ENCODE measurements at places on chromosomes 13 and 19.

DNA sequence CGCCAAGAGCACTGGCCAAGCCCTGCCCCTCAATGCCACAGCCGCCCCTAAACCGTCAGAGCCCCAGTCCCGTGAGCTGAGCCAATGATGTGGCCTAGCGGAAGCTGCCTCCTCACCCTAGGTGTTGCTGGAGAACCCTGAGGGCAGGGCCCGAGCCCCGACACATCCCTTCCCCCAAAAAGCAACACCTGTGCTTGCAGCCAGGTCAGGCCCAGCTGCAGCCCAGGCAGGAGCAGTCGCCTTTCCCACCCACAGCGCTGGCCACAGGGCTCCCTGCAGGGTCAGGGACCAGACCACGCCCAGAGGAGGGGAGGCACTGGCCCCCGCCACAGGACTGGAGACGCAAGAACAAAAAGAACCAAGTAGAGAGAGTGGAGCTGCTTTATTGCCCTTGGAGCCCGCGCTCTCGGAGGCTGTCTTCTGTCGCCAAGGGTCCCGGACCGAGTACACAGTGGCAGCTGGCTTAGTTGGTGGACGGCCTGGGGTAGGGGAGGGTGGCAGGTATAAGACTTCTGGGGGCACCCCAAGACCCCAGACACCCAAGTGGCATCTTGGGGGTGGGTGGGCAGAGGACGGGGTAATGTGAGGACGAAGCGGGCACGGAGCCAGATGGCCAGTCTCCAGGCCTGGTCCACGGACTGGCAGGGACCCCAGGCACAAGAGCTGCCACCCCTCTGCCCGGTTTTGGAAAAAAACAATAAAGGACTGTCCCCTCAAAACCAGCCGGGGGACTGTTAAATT is 3.3 kb downstream of the P2RY11 start:
- no peak for DNase-seq

DNA sequence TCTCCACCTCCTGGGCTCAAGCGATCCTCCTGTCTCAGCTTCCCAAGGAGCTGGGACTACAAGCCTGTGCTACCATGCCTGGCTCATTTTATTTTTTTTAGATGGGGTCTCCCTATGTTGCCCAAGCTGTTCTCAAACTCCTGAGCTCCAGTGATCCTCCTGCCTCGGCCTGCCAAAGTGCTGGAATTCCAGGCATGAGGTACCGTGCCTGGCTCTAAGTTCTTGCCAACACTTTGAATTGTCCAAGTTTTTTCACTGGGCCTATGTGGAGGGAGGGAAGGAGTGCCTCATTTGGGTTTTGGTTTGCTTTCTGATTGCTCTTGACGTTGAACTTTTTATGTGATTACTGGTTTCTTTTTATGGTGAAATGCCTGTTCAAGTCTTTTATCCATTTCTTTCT is 4.4 kb upstream of the UNC13A start:
- DNase-seq, result no peak

- peak; percentile 45 for DNase-seq
These were observed 50.2 kb downstream of the FLT3 start for GRCh38 chr13:28049880-28050875.

DNA sequence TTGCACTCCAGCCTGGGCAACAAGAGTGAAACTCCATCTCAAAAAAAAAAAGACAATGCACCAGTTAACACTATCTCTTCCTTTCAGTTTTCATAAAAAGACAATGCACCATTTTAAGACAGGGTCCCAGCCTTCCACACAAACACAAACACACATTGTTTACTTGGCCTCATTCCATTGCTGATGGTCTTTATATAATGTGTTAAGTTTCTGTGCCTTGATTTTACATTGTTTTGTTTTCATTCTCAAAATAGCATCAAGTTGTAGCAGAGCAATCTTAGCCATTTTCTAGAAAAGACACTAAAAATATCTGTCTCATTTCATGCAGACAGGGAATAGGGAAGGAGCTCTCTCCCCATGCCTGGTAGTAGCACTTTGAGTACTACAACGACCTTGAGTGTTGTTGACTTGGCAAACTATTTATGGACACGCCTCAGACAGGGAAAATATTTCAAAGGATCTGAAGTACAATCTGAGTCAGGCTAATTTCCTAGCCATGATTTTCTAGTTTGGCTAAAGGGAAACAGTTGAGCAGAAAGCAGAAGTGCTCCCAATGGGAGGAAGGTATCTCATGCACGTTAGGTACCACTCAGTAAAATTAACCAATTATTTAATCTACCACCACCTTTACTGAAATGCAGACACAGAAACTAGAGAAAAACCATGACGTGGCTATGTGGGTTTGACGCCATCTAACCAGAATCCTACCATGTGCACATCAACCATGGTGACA is 120.6 kb downstream of the ABCC4 start:
- no peak for DNase-seq

- DNase-seq, result no peak
These were observed 638 bp downstream of the ANKRD27 start for GRCh38 chr19:32674153-32674930.

DNA sequence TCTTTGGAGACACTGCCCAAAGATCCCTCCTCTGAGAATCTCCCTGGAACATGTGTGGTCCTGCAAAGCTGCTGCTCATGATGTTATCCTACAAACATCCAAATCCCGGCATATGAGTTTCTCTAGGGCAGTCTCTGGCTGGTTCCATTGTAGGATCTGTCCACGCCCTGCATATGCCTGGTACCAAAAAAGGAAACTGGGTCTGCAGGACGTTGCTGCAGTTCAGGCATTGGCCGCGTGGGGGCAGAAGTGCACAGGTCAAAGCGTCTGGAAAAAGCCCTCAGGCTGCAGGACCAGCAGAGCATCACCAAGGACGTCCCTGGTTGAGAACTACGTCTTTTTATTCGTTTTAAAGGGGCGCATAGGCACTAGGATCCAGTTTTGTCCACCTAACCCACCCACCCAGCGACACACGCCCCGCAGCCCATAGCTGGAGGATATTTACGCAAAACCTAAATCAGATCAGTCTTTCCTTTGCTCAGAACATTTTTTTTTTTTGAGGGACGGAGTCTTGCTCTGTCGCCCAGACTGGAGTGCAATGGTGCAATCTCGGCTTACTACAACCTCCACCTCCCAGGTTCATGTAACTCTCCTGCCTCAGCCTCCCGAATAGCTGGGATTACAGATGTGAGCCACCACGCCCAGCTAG is 12.9 kb upstream of the ZNF564 start:
- peak; percentile 93 for DNase-seq

GRCh38 chr13:40966298-40966697 is 52.8 kb downstream of the ELF1 start:
- no peak for DNase-seq

GRCh38 chr13:98721825-98722510 is 30.5 kb downstream of the SLC15A1 start:
- no peak for DNase-seq

- DNase-seq, result no peak
These were observed 121.0 kb downstream of the PCDH20 start for GRCh38 chr13:61294467-61295191.

DNA sequence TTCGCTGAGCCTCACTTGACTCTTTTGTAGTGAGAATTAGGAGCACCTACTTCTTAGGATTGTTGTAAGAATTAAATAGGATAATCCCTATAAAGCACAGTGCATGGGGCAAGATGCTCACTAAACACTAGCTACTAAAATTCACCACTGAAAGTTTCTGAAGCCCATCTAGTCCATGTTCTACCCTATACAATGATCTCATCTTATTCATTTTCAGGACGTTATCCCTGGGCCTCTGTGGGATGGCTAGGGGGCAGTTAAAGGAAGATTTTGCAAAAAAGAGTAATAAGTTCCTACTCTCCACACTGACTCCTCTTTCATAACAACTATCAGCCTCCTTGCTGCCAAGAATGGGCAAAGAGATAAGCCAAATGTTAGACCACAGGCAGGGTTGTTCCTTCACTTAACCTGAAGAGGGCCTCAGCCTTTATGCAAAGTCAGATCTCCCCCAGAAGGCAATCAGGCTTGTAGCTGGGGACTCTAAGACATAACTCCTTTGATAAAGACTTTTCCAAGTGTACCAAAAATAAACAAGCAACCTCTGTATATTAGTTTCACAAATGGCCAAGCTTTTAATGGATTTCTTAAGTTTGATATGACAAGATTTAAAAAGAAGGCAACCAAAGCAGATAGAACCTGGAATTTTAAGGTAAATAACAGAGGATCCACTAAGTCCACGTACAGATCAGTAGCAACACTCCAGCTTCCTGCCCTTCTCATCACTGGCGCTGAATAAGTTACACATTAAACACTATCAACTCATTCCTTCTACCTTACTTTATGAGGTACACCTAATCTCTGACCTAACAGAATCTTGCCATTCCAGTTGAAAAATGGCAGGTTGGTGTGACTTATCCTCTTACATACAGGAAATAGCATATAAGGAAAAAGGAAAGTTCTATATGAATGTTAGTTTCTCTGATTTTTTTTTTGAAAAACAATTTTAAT is 44.4 kb downstream of the ELF1 start:
- peak; percentile 43 for DNase-seq

GRCh38 chr13:35475212-35475959 is 1.1 kb downstream of the MAB21L1 start:
- peak; percentile 63 for DNase-seq

GRCh38 chr13:111854403-111854802 is 212.5 kb upstream of the SOX1 start:
- DNase-seq, result no peak

DNA sequence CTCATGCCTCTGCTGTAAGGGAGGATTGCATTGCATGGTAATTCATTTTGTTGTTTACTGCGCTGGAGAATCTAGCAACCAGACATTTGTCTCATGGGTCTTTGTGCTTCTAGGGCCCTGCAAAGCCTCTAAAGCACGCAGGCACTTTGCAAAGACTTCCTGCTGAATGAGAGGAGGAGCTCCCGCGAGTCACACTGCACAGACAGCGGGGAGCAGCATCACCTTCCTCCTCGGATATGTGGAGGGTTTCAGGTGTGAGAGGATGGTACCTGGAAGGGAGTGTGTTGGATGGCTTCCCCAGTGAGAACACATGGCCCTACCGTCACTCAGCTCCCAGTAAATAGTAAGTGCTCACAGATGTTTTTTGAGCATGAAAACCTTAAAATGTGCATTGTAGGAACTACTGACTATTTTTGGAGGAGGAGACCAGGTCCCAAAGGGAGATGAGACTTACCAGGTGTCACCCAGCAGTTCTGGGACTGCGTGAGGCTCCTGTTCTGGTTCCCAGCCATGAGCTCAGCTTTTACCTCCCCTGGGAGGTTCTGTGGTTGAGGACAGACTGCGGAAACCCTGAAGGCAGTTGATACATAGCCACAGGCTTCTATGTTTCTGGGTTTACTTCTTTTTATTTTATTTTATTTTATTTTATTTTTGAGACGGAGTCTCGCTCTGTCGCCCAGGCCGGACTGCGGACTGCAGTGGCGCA is 278.0 kb downstream of the FGF9 start:
- no peak for DNase-seq

- peak; percentile 25 for DNase-seq
These were observed 2.0 kb downstream of the EGLN2 start for GRCh38 chr19:40800997-40801377.

DNA sequence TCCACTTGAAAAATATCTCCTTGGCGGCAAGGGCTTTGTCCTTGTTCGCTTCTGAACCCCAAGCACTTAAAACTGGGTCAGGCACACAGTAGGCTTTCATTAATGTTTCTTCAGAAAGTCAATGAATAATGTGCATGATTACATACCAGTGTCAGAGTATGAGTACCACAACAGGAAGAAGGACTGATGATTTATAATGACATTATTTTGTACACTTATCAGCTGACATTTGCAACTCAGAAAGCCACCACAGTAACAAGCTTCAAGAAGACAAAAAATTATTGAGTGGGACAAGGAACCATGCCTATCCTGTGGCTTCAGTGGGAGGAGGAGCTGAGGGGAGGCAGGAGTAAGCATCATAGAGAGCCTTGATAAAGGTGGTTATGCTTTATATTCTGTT is 10.0 kb downstream of the POLR1D start:
- DNase-seq, result no peak

GRCh38 chr13:39123578-39123977 is 85.3 kb downstream of the NHLRC3 start:
- no peak for DNase-seq

DNA sequence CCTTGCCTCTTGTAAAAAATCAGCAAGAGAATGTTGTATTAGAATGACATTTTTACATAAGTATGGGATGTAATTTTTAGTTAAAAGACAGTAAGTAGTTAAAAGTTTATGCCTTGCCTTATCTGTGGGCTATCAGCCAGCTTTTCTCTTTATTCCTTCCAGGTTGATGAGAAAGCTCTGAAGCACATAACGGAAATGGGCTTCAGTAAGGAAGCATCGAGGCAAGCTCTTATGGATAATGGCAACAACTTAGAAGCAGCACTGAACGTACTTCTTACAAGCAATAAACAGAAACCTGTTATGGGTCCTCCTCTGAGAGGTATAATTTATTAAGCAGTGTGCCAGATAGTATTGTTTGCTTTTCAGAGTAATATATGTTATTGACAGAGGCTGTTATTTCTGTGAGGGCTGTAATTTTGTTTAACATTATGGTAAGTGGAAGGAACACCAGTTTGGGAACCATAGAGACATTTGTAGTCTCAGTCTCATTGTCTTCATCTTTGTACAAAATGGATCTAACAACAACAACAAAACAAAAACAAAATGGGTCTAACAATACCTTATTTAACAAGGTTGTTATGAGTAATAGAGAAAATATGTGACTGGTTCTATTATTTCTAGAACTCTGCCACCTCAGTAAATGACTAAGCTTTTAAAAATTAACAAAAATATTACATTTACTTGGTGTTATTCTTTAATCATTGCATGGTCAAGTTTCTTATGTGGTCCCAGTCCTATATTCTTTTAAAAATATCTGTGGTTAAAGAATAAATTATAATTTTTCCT is 112.8 kb downstream of the TDRD3 start:
- DNase-seq, result no peak

- DNase-seq, result no peak
These were observed 206.7 kb upstream of the ARGLU1 start for GRCh38 chr13:106774621-106775020.

DNA sequence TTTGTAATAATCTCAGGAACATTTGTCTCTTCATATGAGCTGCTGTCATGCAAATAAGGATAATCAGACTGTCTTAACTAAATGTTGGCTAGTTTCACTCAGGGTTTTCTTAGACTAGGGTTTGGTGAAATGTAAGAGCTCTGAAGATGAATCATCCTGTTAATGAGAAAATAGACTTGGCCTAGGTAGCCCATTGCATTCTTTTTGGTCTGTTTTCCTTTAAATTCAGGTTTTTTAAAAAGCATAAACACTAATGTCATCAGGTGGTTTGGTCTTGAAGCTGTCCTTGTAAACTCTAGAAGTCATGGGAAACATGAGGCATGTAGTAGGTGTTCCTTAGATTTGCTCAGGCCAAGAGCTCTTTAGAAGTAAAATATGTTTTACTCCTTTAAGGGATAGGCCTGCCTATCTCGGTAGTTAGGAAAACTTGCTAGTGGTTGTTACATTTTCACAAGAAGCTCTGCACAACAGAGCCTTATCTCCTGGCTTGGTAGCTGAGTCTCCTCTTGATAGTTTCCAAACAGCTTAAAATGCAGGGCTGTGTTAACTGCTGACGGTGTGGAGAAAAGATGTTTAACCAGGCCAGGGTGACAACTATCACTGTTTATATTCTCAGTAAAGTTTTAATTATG is 62.0 kb upstream of the C1QTNF9B start:
- DNase-seq, result no peak

Measured in H7 (cell line).